ENCODE measurements at places on chromosomes 1 and 21.

GRCh38 chr1:48069662-48070395 is 72.6 kb upstream of the TRABD2B start:
- no peak for DNase-seq

DNA sequence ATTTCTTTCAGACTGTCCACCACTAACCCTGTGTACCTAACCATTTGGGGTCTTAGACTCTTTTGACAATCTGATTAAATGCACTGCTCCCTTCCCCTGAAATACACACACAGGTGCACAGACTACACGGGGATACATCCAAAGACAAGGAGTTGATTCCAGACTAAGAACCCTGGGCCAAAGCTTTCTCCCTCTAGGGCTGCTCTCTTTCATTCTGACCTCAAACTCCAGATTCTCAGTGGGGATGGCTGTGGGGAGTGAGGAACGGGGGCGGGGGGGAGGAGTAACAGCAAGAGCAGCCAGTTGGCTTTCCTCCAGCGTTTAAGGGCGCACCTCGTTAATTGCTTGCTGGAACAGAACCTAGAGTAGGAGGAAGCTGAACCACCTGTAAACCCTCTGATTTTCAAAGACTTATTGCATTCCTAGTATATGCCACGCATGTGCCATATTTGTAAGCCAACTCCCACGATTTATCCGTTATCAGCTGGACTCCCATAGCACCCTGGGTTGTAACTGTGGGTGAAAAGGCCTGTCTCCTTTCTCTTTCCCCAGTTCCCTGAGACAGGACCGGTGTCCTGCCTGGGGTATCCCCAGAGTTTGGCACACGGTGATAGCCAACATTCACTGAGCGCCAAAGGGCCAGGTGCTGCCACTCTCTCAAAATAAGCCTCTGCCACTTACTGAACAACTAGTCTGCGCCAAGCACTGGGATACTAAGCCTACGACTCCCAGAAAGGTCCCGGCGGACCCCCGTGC is 920 bp downstream of the MTHFR start:
- DNase-seq, result peak; percentile 3

GRCh38 chr1:91553177-91553591 is 52.5 kb downstream of the CDC7 start:
- no peak for DNase-seq

GRCh38 chr1:171954361-171954760 is 113.1 kb downstream of the DNM3 start:
- DNase-seq, result no peak

GRCh38 chr1:182990413-182991144 is 32.6 kb upstream of the LAMC1 start:
- DNase-seq, result no peak

- no peak for DNase-seq
These were observed 83.0 kb upstream of the BACH1 start for GRCh38 chr21:29215709-29216108.

GRCh38 chr1:100036718-100037655 is 67.2 kb downstream of the SLC35A3 start:
- peak; percentile 22 for DNase-seq

- DNase-seq, result no peak
These were observed 6.0 kb downstream of the GLIS1 start for GRCh38 chr1:53732912-53733317.

DNA sequence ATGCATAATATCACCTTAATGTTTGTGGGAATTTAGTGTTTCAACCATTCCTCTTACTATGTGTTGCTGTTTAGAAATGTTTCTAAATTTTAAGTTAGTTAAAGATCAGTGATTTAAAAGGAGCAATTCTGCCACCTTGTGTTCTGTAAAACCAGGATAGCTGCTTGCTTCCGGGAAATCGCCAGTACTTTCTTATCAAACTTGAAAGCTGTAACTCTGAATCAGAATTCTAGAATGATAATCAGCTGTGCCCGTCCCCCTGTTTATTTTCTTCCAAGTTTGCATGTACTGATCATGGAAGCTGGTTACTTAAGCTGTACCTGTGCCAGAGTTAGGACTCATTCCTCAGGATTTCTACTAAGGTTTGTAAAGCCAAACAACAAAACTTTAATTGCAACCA is 656.4 kb downstream of the LTN1 start:
- DNase-seq, result no peak

DNA sequence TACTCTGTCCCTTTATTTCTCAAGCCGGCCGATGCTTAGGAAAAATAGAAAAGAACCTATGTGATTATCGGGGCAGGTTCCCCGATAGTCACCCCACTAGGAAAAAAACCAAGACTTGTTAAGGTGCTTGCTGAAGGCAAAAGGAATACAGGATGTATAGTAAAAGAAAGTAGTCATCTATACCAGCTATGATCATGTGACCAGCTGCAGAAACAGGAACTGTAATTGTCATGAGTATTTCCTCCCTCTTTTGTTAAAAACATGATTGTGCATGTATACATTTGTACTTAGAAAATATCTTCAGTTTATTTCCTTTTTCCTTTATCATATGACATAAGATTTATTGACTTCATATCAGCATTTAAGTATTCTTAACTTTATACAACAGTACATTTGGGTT is 30.5 kb downstream of the PIGK start:
- no peak for DNase-seq

- DNase-seq, result no peak
These were observed 3.2 kb upstream of the NBPF3 start for GRCh38 chr1:21436488-21437340.

DNA sequence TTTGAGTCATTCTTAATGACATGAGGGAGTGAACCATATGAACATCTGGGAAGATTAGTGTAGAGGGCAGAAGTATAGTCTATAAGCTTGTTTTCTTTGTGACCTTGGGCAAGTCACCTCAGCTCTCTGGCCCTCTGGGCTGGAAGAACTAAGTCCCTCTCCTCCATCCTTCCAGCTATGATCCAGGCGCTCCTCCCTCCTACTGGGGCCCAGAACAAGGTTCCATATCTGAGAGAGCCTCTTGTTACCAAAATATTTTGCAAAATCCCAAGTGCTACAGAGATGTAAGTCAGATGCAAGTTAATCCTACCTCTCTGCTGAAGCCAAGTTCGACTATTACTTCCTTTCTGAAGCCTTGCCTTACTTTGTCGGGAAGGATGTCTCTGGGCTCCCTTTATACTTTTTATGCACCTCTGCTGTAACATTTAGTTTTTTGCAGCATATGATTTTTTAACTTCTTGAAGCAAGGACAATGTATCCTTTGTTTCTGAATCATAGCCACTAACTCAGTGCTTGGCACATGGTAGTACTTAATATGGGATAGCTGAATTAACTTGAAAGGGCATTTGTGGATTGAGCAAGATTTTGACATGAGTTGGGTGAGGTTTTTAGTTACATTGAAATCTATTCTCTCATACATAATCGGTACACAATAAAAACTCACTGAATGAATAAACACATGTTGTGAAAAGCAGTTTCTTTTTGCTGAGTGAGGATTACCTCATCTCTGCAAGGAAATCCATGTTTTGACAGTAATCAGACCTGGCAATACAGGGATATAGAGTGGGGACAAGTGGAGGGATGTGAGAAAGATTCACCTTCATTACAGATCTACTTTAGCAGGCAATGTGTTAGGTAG is 54.7 kb upstream of the BEND5 start:
- no peak for DNase-seq

Data from T-helper 2 cell (primary cell).